ENCODE measurements at places on chromosomes 5 and 9.

- peak; percentile 64 for DNase-seq
These were observed 28.5 kb upstream of the PUM3 start for GRCh38 chr9:2872250-2872930.

GRCh38 chr5:76714751-76715485, 1.0 kb upstream of the F2R start:
- DNase-seq: peak; percentile 29

DNA sequence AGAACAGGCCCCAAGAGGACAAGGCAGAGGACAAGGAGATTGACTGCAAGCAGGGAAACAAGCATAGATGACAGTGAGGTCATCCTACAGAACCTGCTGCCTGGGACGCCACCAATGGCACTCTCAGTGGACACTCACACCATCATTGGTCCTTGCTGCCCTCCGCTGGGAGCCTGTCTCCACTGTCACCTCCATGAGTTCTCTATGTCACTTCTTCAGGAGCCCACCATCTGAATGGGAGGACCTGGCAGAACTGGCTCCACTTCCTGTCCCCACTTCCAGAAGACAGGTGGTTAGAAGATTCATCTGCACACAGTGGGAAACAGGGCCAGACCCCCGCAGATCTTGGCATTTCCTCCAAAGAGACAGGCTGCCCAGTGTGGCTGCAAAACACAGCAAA, 188.9 kb downstream of the HSD17B3 start:
- DNase-seq: no peak

DNA sequence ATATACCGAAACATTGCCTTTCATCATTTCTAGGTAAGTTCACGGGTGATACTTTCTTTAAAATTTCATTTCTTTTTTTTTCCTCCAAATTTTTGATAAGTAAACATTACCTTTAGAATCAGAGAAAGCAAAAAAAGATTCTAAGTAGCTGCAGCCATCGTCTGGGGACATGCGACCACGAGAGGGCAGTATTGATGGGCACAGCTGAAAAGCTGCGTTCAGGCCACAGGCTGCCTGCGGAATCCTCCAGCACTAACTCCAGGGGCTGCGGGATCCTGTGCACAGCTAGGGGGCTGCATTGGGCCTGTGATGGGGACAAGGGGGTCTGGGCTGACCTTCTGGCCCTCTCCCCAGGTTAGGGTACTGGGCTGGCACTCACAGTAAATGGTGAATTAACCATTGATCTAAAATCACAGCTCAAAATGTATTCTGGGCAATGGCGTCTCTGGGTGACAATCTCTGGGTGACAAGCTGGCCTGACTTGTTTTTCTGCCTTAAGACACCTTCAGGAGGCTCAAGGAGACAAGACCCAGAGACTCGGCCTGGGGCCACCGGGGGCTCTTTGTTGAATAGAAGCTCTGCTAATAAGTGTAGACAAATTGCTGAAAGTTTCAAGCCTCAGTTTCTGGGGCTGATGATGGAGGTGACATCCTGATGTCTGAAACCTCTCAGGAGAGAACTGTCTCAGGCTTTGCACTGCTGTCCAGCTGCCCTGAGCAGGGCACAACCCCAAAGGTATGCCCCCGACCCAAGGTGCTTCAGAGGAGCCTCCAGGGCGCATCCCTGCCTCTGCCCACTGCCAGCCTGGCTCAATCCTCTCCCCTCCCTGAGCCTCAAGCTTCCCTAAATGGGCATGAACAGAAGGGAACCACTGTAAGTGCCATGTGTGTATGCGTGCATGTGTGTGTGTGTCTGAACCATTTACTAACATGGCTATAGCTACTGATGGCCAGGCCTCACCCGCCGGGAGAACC, 44.3 kb upstream of the SARDH start:
- no peak for DNase-seq

DNA sequence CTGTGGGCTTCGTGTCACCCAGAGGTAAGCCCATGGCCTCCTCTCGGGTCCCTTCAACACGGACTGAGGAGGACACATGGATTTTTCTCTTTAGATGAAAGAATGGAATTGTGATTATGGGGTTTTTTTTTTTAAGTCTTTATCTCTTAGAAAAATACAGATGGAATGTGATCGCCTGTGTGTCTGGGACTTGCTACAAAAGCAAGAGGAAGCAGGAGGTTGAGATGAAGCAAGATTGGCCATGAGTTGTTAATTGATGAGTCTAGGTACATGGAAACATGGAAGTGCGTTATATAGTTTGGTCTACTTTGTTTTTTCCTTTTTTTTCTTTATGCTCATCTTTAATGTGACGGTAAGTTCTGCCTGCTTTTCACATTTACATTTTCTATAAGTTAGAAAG, 14.6 kb downstream of the USP20 start:
- DNase-seq: no peak

DNA sequence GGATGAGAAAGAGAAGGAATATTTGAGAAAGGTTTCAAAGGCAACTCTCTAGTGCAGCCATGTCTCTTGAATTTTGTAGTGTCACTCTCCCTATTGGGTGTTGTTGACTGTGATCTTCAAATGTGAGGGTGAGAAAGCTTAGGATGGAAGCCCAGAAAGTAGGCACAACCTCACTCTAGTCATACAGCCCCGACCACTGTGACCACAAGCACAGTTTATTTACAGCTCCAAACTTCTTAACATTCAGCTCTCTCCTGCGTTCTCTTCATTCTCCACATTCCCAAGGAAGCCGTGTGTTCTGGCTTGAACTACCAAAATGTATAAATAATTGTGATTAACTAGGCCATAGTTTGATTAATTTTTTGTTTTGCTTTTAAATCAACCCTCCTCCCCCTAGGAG, 542.9 kb downstream of the LRRC70 start:
- DNase-seq: no peak

GRCh38 chr5:133470841-133471240, 141.5 kb downstream of the FSTL4 start:
- DNase-seq: no peak

- DNase-seq: no peak
These were observed 66.5 kb downstream of the MARCHF3 start for GRCh38 chr5:126963822-126964375.

- DNase-seq: no peak
These were observed 178.3 kb downstream of the CRB2 start for GRCh38 chr9:123534336-123534735.

DNA sequence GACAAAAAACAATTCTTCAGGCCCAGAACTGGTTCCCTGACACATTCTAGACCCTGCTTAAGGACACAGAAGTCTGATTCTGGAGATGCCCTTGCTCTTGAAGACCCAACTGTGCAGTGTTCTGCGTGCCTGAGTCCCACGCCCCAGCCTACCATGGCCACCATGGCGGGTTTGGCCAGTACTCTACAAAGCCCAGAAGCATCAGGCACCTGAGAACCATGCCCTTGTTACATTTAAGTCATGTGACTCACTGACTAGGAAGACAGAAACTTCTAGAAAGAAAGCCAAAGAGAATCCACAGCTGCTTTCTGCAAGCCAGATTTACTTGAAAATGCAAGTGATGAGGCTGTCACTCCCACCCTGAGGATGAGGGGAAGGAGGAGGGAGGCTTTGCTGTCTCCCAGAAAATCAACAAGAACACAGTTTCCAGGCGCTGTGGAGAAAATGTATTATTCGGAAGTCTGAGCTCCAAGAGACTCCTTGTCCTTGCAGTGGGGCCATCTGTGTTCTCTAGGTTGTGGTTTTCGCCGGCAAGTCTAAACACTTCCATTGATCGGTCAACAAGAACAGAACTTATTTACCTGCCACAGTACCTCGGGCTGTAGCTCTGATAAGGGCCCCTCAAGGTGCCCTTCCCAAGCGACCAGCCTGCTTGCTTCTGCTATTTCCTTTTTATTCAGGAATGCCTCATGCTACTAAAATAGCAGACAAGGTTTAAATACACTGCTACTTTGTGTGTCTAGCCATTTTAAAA, 81.3 kb upstream of the DMRT1 start:
- DNase-seq: no peak

GRCh38 chr5:121758615-121759014, 93.1 kb upstream of the FTMT start:
- no peak for DNase-seq

DNA sequence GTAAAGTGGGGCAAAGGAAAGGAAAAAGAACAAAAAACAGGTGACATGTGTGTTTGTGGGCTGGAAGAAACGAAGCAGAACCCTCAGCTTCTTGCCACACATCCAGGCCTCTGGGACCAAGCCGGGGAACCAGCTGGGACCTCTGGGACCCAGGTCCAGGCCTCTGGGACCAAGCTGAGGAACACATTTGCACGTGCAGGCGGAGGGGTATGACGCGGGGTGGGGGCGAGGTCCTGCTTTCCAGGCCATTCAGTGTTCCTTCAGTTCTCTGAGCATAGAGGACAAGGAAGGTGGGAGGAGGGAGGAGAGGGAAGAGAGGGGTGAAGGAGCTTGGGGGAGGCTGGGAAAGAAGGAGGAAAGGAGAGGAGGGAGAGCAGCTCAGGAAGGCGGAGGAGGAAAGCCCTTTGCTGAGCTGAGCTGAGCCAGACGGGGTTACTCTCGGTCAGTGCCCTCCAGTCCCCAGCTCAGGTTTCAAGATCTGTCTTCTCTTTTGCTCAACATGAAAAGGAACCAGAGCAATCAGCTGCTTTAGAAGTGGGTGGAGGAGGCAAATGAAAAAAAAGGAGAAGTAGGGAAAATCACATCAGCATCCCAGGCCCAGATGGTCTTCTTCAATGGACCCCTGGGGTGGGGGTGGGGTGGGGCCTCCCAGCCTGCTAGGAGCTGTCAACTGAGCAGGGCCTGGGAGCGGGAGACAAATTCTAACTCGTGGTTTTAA, 59.1 kb downstream of the ABCA1 start:
- no peak for DNase-seq

- no peak for DNase-seq
These were observed 122.4 kb upstream of the SLC12A2 start for GRCh38 chr5:127961006-127961762.

DNA sequence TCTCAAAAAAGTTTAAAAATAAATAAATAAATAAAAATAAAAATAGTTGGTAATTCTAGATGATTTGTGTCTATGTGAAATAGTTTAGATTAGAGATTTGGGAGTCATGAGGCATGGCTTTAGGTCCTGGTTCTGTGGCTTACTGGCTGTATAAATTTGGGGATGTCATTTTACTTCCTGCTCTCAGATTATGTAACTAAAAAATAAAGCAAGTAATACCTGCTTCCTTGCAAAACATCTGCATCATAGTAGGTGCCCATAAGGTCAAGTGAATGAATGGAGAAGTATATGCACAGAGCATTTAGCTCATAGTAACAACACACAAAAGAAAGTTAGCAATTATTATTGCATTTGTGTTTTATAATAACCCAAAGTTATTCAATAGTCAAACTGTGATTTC, 287.7 kb upstream of the TLE4 start:
- no peak for DNase-seq

- no peak for DNase-seq
These were observed 359.5 kb downstream of the ADGRV1 start for GRCh38 chr5:90917928-90918668.

DNA sequence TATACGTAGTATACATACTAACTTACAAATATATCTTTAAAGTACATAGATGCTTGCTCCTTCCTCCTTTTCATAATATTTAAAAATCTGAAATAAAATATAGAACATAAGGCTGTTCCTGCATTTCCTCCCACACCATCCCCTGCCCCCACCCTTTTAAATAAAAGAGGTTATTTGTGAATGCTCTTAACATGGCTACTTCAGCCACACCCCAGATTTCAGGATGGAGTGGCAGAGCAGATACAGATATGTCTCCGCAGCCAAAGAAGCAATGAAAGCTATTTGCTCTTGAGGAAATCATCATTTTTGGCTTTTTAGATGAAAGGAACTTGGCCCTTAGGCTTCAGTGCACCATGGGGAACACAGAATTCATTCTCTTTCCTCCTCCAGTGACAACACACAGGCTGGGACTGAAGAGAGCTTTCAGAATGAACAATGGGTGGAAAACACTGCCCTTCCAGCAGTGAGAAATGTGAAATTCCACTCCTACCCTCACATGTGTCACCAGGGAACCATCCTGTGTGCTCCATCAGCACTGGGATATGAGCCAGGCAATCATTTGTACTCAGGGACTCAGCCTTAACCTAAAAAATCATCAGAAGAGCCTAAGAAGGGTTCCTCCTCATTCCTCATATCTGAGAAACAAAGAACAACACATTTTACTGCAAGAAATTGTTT, 134.3 kb downstream of the PPP2R2B start:
- no peak for DNase-seq

GRCh38 chr5:174900240-174900865, 176.0 kb downstream of the MSX2 start:
- no peak for DNase-seq

- no peak for DNase-seq
These were observed 13.9 kb downstream of the TLR4 start for GRCh38 chr9:117718085-117718484.

Data from NCI-H526 (cell line).